HAP-1 (cell line): ENCODE measurements at places on chromosomes 11 and 22.

- peak; percentile 41 for DNase-seq
Observed at GRCh38 chr11:72015511-72016061, 16.9 kb downstream of the IL18BP start.

- no peak for DNase-seq
Observed at GRCh38 chr11:123286761-123287160, 91.7 kb upstream of the CLMP start.

GRCh38 chr22:32818446-32819115, 17.1 kb downstream of the TIMP3 start:
- DNase-seq: no peak

DNA sequence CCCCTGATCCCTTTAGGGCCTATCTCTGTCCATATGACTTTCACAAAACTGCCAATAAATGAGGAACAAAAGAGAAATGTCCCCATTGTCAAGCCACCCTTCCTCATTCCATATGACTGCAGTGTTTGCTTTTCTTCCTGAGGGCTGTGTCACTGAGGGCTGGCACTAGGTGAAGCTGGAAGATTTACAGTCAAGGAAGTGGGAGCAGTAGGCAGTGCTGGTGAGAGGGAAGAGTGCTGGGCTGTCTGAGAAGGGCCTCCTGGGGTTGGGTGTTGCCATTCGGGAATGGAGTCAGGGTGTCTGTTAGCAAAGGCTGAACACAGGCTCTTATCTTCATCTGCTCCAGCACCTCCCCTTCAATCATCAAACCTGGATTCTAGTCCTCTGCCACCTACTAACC, 30.9 kb downstream of the INSC start:
- DNase-seq: no peak

GRCh38 chr11:83249445-83249844, 36.7 kb downstream of the CCDC90B start:
- DNase-seq: no peak

DNA sequence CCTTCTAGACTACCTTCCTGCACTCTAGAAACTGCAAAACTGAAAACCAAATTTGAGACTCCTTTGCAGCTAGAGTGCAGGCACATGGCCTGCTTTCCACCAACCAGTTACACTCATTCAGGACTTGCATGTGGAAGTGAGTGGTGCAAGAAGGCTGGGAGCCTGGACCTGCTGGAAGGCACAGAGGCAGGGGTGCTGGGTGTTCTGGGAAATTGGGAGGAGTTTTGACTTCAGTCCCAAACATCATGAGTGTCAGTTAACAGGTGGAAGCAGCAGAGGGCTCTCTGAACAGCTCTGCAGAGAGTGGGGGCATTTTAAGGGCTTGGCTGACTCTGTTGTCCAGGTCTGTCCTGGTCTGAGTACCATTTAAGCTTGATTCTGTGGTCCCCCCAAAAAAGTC, 49.3 kb upstream of the SYT13 start:
- no peak for DNase-seq
